ENCODE measurements at places on chromosomes 4 and X. TPM values are rescaled to one million over a fixed set of nuclear protein-coding genes. Genes with fewer than 3 reads are reported as not detected.
A peak's percentile ranks its signal among the peaks of the same experiment; 100 is the strongest.

GRCh38 chr4:101857176-101857575, 66.6 kb downstream of the BANK1 start:
- DNase-seq: no peak

- DNase-seq: no peak
These were observed 25.3 kb downstream of the FHIP1A start for GRCh38 chr4:151434183-151434860.

- peak; percentile 76 for DNase-seq
These were observed 7.9 kb upstream of the SLC25A43 start for GRCh38 chrX:119391279-119391678.

GRCh38 chr4:165684177-165684805, 188.7 kb upstream of the TLL1 start:
- no peak for DNase-seq

DNA sequence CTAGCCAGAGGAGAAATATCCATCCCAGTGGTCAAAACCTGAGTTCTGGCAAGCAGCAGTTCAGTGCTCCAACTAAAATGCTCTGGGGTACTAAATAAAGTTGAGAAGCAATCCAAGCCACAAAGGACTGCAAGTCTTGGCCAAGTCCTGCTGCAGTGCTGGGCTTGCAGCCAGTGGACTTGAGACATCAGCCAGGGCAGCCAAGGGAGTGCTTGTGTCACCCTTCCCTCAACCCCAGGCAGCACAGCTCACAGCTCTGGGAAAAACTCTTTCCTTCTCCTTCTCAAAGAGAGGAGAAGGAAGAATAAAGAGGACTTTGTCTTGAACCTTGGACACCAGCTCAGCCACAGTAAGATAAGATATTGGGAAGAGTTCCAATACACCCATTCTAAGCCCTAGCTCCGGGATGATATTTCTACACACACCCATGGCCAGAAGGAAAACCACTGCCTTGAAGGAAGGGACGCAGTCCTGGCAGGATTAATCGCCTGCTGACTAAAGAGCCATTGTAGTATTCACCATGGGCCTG, 99.8 kb downstream of the PTCHD1 start:
- no peak for DNase-seq

Gene TCEAL6
- not detected for total RNA-seq

Measured in Karpas-422 (cell line).